Brain (organoid and tissue), 16 donors: ENCODE measurements at places on chromosomes 3 and 15. TPM values are rescaled to one million over a fixed set of nuclear protein-coding genes. Genes with fewer than 3 reads are reported as not detected.

GRCh38 chr3:141996437-141996836 is 120.0 kb downstream of the ATP1B3 start:
- no peak for DNase-seq

GRCh38 chr15:64478863-64479262 is 18.5 kb downstream of the ZNF609 start:
- no peak for DNase-seq

DNA sequence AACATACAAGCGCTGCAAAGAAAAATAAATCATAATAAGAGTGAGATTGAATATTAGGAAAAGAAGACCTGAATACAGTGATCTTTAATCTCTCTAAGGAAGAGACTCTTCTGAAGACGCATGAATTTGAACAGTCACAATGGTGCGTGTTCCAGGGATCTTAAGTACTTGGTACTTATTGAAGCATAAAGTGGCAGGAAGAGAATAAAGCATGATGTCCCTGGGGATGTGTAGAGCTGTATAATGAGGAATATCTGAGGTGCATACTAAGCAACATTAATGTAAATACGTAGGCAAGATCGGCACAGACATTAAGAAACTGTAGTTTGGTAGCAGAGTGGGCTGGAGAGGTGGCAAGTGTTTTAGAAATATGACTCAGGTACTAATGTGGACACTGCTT is 246.2 kb upstream of the MCTP2 start:
- DNase-seq = no peak

DNA sequence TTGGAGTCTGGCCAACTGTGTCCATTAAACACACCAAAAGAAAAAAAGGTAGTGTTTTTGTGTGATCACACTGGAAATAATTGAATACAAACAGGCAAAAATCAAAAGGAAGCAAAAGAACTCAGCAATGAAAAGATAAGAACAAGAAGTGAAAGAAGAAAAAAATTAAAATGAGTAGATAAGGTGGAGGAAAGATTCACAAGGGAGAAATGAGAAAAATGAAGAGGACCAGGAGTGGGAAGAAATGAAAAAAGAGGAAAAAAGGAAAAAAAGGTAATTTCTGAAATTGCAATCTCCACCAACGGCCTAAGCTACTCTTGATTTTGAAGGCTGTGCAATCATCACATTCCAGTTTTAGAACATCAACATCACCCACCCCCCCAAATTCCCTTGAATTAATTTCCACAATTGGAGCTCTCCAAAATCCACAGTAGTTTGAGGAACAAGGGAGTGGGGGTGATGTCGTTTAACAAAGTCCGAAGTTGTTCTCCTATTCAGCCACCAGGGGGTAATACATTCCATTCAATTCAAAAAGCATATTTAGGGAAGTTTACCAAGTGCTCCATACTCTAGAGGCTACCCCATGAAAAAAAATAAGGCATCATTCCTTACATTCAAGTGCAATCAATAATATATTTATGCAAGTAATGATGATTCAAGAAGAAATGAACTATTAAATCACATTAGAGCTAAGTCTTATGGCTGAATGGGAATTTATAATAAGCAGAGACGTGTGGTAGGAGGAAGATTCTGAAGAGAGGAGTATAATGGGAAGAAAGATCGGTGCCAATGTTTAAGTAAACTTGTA is 37.4 kb downstream of the ZNF860 start:
- DNase-seq = peak; percentile 30

GRCh38 chr3:120025520-120025919 is 68.7 kb downstream of the GSK3B start:
- no peak for DNase-seq

GRCh38 chr3:120637851-120638559 is 41.9 kb downstream of the NDUFB4 start:
- DNase-seq = peak; percentile 32

DNA sequence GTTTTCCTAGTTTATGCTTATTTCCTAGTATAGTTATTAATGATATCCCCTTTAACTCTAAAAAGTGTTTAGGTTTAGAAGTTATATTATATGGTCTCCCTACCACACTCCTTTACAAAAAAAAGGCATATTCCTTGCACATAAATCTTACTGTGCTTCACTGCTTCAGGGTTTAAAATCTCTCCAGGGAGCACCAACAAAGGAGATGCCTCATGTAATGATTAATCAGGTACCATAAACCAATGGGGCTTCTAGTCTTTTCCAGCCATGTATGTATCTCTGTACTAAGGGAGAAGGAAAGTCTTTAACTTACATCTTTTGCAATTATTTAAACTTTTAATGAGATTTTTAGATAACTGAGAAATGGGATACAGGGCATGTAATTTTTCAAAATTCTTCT is 91.5 kb upstream of the RBMS3 start:
- no peak for DNase-seq

DNA sequence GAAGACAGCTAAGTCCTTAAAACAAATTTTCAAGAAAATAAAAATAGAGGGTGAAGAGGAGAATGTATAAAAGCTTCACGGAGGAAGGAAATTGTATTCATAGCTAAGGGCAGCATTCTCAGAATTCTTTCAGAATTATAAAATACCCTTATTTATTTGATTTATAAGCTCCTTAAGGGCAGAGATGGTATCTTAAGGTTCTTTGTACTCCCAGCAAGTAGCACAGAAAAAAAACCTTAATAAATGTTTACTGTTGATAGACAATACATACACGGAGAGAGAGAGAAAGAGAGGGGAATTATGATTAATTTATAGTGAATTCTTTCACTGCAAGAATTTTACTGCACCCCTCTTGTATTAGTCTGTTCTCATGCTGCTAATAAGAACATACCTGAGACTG is 375.6 kb upstream of the CCDC54 start:
- DNase-seq = no peak

GRCh38 chr3:51813539-51813938 is 34.5 kb upstream of the IQCF6 start:
- DNase-seq = peak; percentile 83

DNA sequence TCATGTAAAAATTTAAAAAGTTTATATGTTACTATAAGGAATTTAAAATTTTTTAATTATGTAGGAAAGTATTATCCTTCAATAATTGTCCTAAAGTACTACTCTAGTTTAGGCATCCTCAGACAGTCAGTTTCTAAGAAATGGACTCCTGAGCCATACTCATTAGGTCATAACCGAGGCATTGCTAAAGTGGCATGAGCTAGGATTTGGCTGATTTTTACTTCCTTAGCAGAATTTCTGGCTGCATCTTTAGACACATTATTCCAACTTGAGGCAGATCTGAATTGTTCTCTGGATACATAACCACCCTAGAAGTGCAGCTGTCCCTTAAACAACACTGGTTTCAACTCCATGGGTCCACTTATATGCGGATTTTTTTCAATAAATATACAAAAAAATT is 38.3 kb downstream of the IFT57 start:
- no peak for DNase-seq

GRCh38 chr15:49978121-49978520 is 140.9 kb downstream of the ATP8B4 start:
- no peak for DNase-seq

DNA sequence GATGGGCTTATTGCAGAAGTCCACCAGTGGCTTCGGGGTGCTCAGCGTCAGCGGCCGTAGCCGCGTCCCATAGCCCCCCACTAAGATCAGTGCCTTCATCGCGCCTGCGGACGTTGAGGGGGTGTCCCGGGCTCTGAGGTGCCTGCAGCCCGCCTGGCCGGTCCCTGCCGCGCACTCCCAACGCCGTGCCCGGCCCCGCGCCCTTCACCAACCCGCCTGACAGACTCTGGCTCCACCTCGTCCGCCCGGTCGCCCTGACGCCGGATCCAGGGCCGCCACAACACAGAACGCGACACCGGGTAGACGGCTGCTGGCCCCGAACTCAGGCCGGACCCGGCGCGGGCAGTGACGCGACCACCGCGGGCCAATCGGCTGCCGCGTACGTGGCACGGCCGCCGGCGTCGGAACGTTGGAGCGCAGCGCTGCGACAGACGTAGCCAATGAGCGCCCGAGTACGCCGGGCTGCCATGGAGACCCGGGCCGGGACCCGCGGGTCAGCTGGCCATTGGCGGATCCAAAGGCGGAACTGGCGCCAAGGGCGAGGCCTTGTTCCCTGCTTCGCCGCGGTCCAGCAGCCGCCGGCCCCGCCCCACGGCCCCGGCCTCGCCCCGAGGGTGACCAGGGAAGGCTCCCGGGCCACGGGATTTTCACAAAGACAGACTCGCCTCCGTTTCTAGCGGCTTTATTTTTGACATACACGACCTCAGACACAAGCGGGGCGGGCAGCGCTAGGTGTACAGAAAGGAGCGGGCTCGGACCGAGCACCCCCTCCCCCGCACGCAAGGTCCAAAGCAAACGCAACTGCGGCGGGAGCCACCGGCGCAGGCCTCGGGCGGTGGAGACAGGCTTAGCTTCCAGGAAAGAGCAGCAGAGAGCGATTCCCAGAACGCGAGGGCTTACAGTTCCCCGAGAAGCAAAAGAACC is at the start of gene GMPPB:
TSS of gene GMPPB (minus strand) at position 324 of the 924 bp plus-strand sequence. CDS start at position 99, 225 bp downstream.
- peak; percentile 96 for DNase-seq

DNA sequence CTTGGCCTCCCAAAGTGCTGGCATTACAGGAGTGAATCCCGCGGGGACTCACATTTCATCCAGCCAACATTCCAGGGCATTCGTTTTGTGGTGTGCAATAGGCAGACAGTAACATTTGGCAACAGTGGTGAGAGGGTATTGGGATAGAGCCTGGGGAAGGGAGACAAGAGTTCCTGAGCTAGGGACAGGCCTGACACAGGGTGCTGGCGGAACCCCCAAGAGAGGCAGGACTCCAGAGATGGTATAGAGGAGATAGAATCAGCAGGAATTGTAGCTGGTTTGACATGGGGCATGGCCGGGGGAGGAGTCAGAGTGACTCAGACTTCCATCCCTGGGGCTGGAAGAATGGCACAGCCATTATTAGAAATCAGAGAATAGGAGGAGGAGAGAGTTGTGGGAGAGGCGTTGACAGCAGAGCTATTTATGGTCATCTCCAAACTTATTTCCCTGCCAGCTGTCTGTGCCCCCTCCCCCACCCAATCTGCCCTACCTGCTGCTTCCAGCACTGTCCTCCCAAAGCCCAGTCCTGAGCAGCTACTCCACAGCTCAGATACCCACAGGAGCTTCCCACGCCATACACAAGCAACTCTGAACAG is 4.4 kb upstream of the IDH2 start:
- no peak for DNase-seq

DNA sequence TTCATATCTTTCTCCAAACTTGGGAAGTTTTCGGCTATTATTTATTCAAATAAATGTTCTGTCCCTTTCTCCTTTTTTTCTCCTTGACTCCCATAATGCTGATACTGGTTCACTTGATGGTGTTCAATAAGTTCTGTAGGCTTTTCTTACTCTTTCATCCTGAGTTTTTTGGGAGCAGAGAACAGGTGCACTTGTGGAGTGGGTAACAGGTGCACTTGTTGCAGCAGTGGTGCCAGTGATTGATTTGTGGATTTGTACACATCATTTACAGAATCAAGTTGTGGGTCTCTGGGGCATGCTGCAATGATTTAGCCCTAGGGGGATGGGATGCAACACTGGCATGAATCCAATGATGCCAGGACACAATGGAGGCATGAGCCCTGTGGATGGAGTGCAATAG is 14.8 kb upstream of the OR5H1 start:
- no peak for DNase-seq

DNA sequence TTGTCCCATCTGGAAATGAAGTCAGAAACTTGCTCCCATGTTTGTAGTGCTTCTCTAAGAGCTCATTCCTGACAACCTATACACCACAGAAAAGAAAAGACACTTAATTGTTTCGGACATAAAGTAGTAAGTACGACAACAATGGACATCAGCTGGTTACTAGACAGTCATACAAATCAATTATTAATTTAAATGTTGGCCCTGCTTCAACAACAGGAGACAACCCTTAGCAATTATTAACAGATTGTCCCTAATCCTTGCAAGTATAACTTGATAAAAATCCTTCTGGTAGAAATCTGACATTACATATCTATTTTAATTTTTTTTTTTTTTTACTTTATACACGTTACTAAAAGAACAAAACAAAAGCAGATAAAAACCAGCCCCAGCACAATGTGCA is 29.8 kb downstream of the ERICH6 start:
- no peak for DNase-seq

GRCh38 chr3:138241061-138241460 is 54.0 kb downstream of the ARMC8 start:
- no peak for DNase-seq

- DNase-seq = no peak
Observed at GRCh38 chr15:99333981-99334380, 82.7 kb downstream of the LRRC28 start.

DNA sequence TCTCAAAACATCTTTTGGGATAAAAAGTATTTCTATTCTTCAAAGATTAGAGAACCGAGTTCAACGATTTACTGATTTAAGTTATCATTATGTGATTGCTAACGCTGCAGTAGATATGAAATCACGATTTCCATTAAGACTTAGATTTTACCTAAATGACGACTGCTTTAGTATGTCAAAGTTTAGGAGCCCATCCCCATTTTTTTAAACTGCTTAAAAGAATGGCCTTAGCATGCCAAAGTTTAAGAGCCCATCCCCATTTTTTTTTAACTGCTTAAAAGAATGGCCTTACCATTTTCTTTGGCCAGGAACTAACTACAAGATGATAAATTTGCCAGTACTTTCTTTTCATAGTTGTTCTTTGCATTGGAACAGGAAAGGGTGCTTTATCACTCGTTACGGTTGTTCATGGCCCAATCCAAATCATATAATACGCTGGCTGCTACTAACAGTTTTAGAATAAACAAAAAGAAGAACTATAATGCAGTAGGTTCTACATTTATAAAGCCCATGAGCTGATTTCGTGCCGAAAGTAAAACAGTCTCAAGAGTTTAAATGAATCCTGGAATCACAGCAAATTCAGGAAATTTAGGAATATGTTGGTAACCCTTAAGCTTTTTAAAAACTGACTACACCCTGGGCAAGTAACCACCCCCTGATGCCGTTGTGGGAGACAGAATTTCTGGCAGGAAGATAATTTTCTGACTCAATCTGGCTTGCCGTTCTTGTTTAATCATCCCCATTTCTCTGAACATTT is 869 bp upstream of the TSC22D2 start:
- DNase-seq = no peak

GRCh38 chr3:171186383-171186782 is 159.9 kb upstream of the SLC2A2 start:
- no peak for DNase-seq

DNA sequence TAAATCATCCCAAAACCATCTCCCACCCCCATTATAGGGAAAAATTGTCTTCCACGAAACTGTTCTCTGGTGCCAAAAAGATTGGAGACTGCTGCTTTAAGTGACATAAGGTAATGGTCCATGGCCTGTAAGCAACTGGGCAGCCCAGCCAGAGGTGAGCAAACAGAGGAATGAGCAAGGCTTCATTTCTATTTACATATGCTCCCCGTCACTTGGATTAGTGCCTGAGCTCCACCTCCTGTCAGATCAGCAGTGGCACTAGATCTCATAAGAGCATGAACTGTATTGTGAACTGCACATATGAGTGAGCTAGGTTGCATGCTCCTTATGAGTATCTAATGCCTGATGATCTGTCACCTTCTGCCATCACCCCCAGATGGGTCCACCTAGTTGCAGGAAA is 1159.8 kb upstream of the ALCAM start:
- DNase-seq = peak; percentile 1

- DNase-seq = no peak
Observed at GRCh38 chr3:144185276-144185675, 213.7 kb downstream of the DIPK2A start.

UBL7 gene
- polyA plus RNA-seq = 156 TPM

TM6SF1 gene
- polyA plus RNA-seq = 2.7 TPM

ZNF660 gene
- 2.7 TPM for polyA plus RNA-seq
